D721Med (cell line): ENCODE measurements at places on chromosomes 13 and 19.

DNA sequence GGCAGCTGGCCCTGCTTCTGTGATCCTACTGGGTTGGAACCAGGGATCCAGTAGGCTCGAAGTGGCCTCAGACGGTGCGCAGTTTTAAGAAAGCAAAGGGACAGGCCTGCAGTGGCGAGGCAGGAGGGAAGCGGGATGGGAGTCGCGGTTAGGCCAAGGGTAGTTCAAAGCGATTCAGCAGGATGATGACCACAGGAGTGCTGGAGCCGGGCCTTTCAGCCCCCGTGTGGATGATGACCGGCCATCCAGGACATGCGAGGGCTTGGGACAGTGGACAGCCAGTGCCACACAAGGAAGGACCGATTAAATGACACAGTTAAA is 854 bp downstream of the RNASEH2B start:
- no peak for DNase-seq

DNA sequence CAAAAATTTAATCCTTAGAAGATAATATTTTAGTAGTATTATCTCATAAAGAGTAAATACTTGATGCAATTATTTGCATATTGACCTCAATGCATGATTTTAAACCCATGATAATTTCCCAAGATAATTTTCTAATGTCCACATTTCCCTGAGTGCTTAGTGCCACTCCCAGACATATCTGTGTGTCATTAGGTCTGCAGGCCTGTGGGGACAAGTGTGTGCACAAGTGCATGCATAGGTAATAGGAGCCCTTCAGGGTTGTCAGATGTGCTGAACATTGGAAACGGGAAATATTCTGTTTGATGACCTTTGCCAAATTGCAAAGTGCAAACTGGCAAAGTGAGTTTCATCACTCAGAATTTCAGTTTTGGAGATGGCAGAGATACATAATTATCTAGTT is 369.9 kb downstream of the KLF5 start:
- DNase-seq = no peak

- DNase-seq = no peak
Measured at GRCh38 chr13:30107521-30108136, 199.7 kb downstream of the KATNAL1 start.

- DNase-seq = no peak
Measured at GRCh38 chr19:17555929-17556813, 722 bp downstream of the COLGALT1 start.

DNA sequence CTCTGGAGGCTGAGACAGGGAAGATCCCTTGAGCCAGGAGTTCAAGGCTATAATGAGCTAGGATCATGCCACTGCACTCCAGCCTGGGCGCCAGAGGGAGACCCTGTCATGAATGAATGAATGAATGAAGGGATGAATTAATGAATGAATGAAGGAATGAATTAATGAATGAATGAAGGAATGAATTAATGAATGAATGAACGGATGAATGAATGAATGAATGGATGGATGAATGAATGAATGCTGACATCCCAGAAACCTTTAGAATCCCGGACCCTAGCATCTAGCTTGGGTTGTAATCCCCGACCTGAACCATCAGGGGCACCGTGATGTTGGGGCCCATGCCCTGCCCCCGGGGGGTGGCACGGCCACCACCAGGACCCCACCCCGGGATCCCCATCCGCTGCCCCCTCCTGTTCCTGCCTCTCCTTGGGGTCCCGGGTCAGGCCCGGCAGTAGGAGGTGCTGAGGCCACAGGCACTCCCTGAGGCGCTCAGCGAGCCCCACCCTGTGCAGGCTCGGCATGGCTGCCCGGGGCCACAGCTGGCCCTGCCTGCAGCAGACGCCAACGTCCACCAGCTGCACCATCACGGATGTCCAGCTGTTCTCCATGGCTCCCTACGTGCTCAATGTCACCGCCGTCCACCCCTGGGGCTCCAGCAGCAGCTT is 3.4 kb downstream of the EBI3 start:
- no peak for DNase-seq

- DNase-seq = no peak
Measured at GRCh38 chr13:77521595-77522367, 13.7 kb upstream of the SCEL start.
